ENCODE measurements at places on chromosomes 4 and X.

DNA sequence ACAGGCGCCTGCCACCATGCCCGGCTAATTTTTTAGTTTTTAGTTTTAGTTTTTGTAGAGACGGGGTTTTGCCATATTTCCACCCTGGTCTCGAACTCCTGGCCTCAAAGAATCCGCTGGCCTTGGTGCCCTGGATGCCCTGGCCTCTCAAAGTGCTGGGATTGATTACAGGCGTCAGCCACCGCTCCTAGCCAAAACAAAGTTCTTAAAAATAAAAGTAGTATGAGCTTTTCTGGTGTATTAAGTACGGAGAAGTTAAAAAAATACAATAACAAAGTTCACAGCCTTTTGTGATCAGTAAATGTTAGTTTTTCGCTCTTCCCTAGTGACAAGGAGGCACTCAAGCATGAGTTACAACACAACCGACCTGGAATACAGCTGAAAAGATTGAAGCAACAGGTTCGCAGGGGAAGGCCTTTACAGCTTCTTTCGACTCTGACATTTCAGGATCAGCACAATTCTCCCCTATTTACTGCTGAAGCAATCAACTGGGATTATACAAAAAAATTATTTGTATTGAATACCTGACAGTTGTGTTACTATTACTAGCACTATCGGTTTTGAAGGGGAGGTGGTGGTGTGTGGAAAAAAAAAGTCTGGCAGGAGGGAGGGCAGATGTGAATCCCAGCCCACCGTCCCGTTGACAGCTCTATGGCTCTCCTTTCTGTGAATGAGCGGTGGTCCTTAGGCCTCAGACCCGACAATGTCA, 893 bp upstream of the METAP1 start:
- no peak for DNase-seq

DNA sequence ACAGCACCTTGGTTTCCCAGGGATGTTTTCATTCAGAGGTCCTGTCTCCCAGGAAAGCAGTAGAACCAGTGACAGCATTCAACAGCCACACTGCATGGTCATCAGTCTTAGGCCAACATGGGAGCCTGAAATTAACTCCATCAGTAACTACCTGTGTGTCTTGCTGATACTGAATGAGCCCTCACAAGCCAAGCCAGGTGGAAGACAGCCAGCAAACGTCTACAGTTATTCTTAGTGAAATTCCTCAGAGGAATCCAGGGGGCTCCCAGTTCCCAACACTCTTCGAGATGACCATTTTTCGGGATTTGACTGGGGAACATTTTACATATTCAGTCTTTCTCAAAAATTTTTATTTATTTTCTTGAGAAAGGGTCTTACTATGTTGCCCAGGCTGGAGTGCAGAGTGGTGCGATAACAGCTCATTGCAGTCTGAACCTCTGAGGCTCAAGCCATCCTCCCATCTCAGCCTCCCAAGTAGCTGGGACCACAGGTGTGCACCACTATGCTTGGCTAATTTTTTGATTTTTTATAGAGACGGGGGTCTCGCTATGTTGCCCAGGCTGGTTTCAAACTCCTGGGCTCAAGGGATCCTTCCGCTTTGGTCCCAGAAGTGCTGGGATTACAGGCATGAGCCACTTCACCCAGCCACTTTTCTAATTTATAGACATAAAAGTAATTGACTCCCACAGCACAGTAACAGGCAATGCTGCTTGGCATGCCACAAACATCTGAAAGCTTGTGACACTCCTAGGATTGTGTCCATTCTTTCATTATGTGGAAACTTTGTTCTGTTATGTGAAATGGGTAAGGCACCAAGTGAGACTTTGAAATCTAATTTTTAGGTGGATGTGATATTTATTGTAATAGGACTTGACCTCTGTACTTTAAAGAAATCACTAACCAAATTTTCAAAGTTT, 116.9 kb downstream of the SOWAHB start:
- DNase-seq = no peak

GRCh38 chr4:113584407-113585150, 177.0 kb downstream of the CAMK2D start:
- peak; percentile 43 for DNase-seq

DNA sequence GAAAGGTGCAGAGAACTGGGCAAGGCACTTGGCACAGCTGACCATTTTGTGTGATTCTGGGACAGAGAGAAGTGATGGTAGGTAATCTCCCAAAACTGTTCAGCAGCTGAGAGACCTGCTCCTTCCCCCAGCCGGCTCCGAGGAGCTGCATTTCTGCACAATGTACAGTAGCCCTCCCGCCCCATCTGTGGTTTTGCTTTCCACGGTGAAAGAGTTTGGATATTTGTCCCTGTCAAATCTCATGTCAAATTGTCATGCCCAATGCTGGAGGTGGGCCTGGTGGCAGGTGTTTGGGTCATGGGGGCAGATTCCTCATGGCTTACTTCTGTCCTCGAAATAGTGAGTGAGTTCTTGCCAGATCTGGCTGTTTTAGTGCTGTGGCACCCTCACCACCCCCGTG, 90.5 kb upstream of the CD99 start:
- no peak for DNase-seq

DNA sequence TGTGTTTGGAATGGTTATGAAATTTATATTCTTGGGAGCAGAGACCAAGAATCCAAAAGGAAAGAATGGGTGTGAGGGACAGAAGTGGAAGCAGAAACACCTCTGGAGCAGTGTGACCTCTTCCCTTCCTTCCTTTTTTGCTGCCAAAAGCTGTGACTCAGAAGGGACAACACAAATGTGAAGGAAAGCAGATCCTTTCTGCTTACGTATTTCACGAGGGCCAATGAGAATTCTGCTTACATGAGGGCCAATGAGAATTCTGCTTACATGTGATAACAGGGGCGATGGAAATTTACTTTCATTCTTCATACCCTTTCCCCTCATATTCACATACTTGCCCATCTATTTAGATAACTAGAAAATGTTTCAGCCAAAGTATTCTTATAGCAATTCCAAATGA, 404.6 kb downstream of the PRDM5 start:
- no peak for DNase-seq

DNA sequence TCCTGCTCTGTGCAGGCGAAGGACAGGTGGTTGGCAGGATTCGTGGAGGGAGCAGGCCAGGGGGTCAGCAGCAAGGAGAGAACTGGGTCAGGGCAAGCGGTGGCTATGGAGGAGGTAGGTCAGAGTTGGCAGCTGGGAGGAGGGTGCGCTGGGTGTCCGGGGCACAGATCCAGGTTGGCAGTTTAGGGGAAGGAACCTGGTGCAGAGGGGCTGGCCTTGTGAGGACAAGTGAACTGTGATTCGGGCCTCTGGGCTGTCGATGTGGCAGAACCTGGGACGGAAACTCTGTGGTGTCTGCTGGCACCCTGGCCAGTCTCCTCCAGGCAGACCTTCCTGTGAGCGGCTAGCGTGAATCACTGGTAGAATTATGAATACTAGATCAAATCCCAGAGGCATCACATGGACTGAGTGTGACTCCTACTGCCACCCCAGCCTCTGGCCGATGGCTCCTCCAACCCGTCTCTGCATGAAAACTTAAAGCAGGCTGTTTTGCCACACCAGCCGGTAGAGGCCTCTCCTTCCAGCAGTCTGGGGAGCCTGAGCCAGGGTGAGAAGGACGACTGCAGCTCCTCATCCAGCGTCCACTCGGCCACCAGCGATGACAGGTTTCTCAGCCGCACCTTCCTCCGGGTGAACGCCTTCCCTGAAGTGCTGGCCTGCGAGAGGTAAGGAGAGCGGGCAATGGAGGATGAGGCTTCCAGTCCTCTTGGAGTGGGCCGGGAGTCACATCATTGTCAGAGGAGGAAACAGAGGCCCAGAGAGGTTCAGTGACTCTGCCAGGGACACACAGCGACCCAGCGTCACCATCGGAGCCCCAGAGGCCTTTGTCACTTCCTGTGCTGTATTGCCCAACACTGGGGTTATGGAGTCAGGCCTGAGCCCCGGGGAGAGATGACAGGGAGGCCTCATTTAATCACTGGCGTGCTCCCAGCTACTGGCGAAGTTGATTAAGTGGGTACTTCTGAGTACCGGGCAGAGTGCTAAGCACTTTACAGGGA, 20.3 kb downstream of the EVC start:
- no peak for DNase-seq

- DNase-seq = no peak
Observed at GRCh38 chr4:116070283-116070682, 956.9 kb upstream of the NDST4 start.

- DNase-seq = no peak
Observed at GRCh38 chr4:64334964-64335363, 74.3 kb downstream of the TECRL start.

DNA sequence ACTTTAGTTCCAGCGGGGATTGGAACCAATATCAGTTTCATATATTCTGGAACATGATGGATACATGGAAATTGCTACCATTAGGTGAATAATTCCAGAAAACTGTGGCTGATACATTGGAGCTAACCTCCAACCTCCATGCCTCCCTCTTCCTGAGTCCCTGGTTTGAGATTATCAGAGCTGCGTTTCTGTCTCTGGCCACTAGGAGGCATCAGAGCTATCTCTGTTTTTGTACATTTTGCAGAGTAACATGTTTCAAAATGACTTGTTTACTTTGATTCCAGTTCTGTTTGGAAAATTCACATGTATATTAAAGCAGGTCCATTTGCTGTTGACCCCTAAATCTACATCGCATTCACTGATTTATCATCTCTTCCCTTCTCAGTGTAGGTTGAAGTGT, 2.4 kb upstream of the RAB40AL start:
- no peak for DNase-seq

- no peak for DNase-seq
Observed at GRCh38 chrX:63708801-63709200, 76.2 kb downstream of the ARHGEF9 start.

DNA sequence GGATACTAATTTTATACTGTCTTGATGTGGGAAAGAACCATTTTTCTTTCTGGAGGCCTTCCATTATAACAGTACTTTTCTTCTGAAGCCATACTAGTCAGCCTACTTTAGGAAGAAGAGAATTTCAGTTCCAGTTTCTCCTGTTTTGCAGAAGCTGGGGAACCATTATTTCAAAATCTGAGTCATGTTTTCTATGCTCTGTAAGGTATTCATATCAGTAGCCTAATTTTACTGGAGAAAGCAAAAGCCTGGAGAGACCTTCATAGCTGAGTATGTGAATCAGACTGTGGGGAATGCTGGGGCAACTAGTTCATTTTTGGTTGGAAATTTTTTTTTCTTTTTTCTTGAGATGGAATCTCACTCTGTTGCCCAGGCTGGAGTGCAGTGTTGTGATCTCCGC, 22.4 kb downstream of the AFF1 start:
- no peak for DNase-seq

- DNase-seq = no peak
Observed at GRCh38 chrX:672931-673330, 42.3 kb downstream of the SHOX start.

DNA sequence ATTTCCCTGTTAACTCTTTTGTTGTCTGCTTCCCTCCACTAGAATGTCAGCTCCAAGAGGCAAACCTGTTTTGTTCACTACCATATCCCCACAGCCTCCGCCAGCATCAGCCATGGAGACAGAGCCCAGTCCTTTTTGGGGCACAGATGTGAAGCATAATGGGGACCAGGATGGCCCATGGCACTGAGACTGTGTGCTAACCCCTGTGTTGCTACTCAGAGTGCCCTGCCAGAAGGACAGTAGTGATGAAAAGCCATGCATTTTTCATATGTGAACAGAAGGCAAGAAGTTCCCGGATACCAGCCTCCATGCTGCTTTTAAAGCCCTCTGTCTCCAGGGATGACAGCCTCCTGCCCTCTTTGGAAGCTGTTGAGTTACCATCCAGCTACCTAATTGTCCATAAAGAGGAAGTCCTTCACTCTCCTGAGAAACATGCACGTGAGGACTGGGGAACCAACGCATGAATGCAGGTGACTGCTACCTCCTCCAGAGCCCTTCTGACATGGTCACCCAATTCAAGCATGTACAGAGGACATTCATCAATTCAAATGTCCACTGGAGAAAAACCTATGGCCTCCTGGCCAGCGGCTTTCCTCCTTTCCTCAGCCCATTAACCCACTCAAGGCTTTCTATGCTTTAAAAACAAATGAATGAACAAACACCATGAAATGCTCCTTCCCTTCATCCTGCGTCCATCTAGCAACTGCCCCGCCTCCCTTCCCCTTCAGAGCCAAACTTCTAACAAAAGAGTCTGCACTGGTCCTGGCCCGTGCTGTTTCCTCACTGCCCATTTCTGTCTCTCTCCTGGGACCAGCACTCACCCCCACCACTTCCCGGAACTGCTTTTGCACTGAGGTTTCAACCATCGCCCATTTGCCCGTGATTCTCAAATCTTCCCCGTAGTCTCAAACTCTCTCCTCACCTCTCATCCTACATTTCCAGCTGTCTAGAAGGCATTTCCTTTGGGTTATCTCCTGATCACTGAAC, 18.0 kb downstream of the PNMA6F start:
- no peak for DNase-seq

- DNase-seq = peak; percentile 77
Observed at GRCh38 chr4:99655308-99656081, 2.1 kb downstream of the C4orf54 start.

DNA sequence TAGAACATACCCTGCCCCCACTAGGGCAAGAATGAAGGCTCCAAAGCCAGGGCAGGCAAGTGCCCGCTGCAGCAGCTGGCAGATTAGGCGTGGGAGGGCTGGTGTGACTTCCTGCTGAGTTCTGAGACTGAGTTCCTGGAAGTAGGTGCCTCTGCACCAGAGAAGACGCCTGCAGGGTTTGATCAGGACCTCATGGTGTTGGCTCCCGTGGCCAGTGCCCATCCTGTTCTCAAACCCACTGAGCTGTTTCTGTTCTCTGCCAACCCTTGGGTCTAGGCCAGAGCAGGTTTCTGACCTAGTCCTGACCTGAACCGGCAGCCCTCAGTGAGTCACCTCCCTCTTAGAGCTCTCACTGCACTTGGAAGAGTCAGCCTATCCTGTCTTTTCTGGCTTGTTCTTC, 220.7 kb downstream of the HS6ST2 start:
- no peak for DNase-seq

DNA sequence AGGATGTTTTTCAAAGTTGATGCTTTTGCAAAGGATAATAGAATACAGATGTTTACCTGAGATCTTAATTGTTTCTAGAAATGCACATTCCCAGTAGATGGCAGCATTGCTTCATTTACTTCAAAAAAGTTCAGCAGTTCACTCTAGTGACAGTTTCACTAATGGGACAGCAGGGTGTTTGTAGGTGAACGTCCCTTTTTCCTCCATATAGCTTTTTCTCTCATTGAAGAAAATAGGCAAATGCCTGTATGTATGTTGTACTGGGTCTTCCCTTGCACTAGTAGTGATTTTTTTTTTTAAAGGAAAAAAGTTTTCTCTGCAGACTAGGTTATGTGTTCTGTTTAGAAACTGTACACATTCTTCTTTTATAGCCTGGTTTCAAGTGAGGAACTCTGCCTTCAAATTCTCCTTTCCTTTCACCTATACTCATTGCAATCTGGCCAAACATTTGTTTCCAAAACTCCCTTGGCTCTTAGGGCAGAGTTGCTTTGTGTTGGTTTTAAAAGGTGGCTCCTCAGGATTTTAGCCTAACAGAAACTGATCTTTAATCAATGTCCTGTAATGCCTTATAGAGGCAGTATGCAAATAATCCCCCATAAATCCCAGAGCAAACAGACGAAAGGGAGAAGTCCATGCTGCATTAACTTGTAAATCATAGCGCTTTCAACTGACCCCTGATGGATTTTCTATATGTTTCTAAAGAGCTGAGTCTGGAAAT, 86.3 kb downstream of the EGF start:
- no peak for DNase-seq

- no peak for DNase-seq
Observed at GRCh38 chr4:126708716-126709115, 924.0 kb upstream of the INTU start.

Measured in right cardiac atrium (tissue), 5 donors.